ENCODE measurements at places on chromosomes 5 and 9.

GRCh38 chr5:31987985-31988710 is 186.0 kb downstream of the GOLPH3 start:
- no peak for DNase-seq

DNA sequence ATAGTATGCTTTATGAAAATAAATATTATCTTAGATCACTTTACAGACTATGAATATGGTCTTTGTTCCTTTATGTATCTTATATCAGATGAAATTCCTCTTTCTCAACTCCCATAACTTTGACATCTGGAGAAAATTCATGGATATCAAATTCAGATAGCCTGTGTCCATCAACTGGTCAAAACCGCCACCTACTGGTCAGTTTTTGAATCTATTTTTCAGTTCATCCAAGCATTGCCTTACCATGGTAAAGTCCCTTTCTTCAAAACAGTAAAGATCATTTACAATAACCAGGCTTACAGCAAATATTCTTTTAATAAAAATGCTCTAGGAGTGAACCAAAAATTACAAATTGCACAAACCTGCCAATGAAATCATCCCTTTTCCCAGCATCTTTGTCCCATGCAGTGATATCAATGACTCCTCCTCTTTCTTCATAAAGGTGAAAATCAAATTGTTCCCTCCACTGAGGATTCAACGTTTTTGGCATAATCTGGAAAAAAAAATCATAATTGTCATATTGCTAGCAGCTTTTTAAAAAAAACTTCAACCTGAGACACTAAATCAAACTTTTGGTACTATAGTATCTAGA is 290.5 kb downstream of the SLF1 start:
- DNase-seq, result no peak

- DNase-seq, result no peak
Observed at GRCh38 chr9:127162864-127163365, 40.5 kb upstream of the ANGPTL2 start.

DNA sequence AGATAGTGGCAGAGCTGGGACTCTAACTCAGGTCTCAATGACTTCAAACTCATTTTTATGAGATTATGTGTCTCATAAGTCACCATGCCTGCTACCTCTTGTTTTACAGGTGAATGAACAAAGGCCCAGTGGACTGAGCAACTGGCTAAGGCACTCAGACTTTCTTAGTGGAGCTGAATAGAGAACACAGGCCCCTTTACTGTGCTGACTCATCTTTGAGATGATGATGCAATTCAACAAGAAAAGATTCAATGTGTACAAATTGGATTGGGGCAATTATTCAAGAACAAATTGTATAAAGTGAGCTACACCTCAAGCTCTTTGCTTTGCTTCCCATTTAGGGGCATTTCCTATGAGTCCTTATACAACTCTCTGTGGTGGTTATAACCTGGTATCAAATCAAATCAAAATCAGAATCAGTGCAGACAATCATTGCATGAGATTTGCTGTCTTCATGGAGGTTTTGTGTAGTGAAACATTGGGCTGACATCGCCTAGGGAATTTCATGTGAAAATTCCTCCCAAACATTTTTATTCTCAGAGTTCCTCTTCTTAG is 84.3 kb upstream of the PPP2R2B start:
- no peak for DNase-seq

DNA sequence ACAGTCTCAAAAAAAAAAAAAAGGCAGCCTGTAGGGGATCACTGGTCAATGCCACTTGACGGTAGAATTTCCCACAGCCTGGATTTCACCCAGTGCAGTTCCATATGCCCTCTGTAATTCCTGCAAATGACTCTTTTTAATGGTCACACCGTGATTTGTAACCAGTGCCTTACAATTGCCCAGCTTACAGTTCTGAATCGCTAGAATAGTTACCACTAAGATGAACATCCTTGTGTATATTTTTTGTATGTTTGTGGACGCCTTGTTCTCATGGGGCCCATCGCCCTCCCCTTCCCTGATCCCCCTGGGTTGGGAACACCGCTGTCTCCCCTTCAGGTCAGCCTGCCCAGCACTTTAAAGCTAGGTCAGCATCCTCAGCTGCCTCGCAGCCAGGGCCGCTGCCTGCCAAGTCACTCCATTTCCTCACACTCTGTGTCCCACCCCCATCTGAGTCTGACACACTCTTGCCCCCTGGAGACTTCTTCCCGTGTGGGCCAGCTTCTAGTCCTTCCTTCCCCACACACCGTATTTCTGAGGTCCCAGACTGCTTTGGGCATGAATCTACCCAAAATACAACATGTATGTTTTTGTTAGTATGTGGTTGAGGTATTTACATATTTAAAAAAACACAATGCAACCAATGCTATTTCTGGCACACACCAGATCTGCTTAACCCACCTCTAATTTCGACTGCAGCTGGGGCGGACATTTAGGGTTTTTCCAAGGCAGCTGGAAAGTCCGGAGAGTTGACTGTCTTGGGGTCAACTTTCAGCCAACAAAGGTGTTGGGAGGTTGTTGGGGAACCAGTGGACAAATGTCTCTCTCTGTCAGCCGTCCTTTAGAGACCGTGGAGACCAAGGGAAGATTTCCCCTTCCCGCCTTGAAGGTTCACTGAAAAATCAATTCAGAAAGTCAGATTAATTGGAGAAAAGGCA is 120.5 kb upstream of the NEK6 start:
- no peak for DNase-seq

GRCh38 chr9:36970007-36970888 is 63.8 kb downstream of the PAX5 start:
- no peak for DNase-seq
